EH (cell line): ENCODE measurements at places on chromosomes 13 and 19.

- no peak for DNase-seq
Observed at GRCh38 chr13:49874430-49874829, 61.7 kb downstream of the SPRYD7 start.

GRCh38 chr19:35797663-35798062, 15.0 kb downstream of the PRODH2 start:
- no peak for DNase-seq

DNA sequence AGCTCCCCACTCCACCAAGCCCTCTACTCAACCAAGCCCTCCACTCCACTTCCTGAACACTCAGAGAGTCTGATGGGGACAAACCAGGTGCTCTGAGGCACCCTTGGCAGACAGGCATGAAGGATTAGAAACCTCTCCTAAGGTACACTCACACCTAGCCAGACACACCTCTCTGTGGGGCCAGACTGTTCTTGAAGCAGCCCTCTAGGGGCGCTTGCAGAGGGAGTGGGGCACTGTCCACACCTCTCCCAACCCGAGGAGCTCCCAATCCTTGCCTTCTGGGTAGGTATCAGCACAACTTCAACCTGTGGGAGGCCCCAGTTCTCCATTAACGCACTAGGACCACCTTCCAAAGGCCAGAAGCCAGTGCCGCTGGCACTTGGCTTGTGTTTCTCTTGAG, 108.7 kb upstream of the VSTM2B start:
- no peak for DNase-seq

GRCh38 chr13:26873386-26873698, 112.8 kb upstream of the GPR12 start:
- DNase-seq, result no peak

DNA sequence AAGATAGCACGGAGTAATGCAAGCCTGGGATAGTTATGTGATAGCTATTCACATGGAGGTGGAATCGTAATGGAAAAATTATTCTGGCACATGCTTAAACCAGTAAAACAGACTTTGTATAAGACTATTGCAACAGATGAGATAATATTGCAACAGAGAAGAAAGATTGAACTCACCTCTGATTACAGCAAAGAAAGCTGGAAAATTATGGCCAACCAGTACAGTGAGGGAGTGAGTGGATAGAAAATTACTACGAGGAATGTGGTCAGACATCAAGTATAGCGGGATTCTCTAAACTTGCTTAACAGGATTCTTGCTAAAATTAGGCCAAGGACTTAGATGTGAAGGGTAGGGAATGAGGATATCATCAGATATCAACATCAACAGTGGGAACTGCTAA, 397.6 kb upstream of the KLHL1 start:
- DNase-seq, result no peak

DNA sequence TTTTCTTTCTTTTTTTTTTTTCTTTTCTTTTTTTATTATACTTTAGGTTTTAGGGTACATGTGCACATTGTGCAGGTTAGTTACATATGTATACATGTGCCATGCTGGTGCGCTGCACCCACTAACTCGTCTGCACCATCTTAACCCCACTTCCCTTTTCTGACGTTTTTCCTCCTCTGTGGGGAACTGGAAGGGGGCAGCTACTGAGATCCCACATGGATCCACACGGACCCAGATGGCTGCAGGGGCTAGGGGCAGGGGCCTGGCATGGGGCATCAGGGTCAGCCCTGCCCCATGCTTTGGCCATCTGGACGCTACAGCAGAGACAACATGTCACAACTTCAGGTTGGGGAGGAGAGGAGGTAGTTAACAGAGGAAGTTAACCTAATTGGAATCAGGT, 54.3 kb downstream of the RUBCNL start:
- no peak for DNase-seq

- peak; percentile 58 for DNase-seq
Observed at GRCh38 chr19:45569619-45570421, 14.8 kb downstream of the OPA3 start.

DNA sequence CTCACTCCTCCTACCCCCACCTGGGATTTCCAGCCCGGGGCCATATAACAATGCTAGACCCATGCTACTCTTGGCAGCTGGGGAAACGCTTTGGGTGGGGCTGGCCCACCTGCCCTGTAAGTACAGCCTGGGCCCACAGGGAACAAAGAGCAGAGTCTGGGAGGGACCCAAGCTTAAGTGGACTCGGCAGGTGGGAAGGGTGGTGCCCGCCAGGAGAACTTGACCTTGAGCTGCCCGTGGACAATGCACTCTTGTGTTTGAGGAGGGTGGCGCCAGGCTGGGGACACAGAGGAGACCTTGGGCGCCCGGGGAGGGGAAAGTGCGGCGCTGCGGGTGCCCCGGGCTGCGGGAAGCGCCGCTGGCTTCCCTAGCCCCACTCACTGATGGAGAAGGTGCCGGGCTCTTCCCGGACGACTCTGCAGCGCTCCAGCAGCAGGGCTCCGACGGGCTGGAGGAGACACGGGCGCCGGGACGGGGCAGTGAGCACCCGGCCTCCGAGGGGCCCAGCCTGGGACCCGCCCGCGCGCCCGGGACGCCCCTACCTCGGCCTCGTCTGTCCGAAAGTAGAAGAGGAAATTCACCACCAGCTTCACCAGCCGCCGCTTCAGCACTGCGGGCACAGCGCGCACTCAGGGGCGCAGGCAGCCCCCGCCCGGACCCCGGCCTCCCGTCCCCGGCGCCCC, 607 bp downstream of the PLEKHJ1 start:
- no peak for DNase-seq

DNA sequence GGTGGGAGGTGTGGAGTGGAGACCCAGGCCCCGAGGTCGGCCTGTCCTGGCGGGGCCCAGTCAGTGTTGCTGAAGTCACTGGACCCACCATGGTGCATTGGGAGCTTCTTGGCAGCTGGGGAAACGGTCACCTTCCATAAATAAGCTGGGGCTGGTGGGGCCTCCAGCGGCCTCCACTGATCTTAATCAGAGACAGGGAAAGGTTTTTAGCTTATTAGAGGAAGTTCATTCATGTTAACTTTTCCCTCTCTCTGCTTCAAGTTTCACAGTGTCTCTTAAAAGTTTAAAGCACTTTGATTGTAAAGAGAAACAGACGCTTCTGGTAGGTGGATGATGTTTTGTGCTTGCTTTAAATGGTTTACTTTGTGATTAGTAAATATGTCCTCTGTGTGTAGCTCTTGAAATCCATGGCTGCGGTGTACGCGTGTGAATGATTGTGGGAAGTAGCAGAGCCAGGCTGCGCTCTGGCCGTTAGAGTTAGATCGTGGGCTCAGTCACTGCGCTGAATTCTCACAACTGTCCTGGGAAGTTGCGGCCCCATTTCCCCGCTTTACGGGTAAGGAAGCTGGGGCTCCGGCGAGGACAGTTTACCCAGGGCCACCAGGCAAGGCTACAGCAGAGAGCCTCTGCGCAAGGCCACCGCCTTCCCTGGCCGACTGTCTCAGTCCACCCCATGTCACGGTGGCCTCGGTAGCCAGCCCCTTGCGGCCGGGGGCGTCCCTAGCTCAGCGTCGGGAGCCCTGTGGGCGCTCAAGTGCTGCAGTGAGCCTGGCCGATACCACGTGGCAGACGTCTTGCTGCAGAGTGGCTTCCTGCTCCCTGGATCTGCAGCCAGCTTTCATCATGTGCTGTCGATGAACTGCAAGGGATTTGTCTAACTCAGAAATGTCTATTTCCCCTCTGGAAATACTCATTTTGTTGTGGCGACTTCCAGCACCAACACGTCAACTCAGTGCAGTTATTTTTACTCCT, 16.5 kb upstream of the NDUFS7 start:
- DNase-seq, result no peak

DNA sequence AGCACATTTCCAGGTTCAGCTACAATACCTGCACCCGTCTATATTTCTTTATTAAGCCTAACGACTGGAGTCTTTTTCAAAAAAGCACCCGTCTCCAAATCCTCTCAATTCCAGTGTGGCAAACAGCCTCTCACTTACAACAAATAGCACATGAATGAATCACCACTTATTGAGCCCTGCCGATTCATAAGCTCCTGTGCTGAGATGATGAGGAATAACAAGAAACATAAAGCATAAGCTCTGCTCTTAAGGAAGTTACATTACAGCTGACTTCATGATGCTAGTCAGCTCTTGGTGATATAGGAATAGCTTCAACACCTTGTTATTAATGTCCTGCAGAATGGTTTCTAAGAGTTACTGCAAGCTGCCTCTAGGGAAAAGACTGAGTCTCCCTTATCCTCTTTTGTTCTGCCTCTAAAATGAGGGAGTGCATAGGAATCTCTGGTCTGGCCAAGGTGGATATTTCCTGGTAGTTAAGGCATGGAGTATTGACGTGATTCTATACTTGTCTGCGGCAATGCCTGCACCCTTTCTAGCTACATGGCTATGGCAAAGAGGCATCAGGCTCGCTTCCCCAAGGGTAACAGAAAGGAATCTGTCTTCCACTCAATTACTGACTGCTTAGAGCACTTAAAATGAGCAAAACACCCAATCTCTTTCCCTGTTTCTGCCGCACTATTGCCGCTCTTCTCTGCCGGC, 195.7 kb downstream of the KLF12 start:
- peak; percentile 88 for DNase-seq

DNA sequence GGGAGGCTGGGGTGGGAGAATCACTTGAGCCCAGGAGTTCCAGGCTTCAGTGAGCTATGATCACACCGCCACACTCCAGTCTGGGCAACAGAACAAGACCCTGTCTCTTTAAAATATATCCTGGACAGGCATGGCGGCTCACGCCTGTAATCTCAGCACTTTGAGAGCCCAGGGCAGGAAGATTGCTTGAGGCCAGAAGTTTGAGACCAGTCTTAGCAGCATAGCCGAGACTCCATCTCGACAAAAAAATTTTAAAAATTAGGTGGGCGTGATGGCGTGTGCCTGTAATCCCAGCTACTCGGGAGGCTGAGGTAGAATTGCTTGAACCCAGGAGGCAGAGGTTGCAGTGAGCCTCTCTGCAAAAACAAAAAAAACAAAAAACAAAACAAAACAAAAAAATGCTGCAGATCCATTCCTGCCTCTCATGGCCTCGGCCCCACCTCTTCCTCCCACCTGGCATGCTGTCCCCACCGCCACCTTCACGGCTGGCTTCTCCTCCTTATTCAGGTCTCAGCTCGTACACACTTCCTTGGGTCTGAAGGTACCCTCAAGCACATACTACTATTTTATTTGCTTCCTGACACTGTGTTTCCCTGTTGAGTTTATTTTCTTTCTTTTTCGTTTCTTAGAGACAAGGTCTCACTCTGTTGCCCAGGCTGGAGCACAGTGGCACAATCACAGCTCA, 5.3 kb downstream of the RFX1 start:
- DNase-seq, result no peak

DNA sequence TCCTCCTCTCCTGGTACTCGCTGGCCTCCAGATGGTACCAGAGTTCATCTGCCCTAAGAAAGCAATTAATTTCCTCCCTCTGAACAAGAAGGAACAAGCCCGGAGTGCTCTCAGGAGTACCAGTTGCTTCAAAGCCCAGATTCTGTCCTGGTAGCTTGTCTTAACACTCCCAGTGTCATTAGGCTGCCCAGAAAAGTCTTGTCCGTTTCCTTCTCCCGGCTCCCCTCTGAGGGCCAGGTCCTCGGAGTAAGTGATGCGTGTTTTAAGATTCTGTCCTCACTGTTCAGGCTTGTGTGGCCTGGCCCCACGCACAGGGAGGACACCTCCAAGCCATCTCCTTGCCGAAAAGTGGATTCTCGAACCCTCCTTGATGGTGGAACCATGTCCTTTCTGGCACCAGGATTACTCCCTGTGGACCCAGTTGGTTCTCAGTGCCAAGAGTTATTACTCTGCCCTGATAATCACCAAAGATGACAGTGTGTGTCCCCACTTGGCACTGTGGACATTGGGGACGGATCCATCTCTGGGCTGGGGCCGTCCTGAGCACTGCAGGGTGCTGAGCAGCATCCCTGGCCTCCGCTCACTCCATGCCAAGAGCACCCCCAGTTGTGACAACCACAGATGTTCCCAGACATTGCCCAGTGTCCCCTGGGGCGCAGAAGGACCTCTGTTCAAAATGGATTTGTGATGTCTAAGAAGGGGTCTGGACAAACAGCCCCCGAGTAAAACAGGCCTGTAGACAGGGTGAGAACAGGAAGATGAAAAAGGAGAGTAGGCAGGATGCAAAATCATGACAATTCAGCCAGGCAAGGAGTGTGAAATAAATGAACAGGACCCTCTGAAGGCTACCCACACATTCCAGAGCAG, 52.4 kb downstream of the RFX2 start:
- no peak for DNase-seq

DNA sequence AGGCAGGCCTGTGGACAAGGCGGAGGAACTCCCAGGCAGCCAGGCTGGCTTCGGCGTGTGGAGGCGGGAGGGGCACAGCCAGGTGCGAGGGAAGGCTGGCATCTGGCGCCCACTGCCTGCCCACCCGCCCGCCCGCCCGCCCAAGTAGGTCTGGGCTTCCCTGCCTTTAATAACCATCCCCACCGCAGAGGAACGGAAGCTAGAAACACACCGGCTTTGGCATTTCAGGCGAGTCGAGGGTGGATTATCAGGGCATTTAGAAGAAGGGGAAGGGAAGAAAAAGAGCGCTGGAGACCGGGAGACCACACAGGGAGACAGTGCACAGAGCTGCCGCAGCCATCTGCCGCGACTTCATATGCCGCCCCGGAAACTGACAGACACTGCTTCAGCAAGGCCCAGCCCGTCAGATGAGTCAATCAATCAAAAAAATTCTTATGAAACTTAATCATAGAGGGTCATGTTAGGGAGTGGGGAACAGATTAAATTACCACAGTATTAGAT, 199.7 kb downstream of the TSHZ3 start:
- no peak for DNase-seq

DNA sequence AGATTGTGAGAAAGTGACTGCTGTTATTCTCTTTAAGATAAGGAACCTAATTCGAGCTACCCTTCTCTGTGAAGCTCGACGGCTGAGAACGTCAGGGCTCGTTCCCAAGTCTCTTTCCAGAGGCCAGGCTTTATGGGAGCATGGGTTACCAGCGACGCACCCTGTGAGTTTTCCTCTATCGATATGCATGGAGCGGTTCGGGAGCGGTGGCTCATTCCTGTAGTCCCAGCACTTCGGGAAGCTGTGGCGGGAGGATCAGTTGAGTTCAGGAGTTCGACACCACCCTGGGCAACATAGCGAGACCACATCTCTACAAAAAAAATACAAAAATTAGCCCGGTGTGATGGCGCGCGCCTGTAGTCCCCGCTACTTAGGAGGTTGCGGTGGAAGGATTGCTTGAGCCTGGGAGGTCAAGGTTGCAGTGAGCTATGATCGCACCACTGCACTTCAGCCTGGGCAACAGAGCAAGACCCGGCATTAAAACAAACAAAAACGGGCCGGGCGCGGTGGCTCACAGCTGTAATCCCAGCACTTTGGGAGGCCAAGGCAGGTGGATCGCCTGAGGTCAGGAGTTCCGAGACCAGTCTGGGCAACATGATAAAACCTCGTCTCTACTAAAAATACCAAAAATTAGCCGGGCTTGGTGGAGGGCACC, 681 bp upstream of the ZNF606 start:
- DNase-seq, result no peak

GRCh38 chr13:44815623-44816022, 173.6 kb downstream of the NUFIP1 start:
- DNase-seq, result peak; percentile 97

- DNase-seq, result no peak
Observed at GRCh38 chr19:17775991-17776803, 18.7 kb upstream of the B3GNT3 start.

- peak; percentile 86 for DNase-seq
Observed at GRCh38 chr19:18300930-18301717, 19.7 kb upstream of the JUND start.
